Bronchus fibroblast of lung (primary cell): ENCODE measurements at places on chromosomes 13 and 19. TPM values are rescaled to one million over a fixed set of nuclear protein-coding genes. Genes with fewer than 3 reads are reported as not detected.

Gene RGS9BP
- total RNA-seq, result 0.15 and 0.17 TPM in 2 replicates

Gene DENND1C
- total RNA-seq, result not detected in 2 replicates

Gene ZNF625
- 3.7 TPM in 2 replicates for total RNA-seq

Gene S1PR5
- not detected in 2 replicates for total RNA-seq

Gene SLC27A5
- 15.2 and 18.3 TPM in 2 replicates for total RNA-seq

Gene APOC4
- not detected in 2 replicates for total RNA-seq

Gene PRR22
- total RNA-seq, result 0.59 TPM in 1 of 2 replicates, not detected in the other

Gene MTRF1
- 8.9 and 11.4 TPM in 2 replicates for total RNA-seq
